ENCODE measurements at places on chromosomes 3 and 15.
A peak's percentile ranks its signal among the peaks of the same experiment; 100 is the strongest.

GRCh38 chr3:166248784-166249183 lies 411.6 kb upstream of the BCHE start:
- DNase-seq: no peak

DNA sequence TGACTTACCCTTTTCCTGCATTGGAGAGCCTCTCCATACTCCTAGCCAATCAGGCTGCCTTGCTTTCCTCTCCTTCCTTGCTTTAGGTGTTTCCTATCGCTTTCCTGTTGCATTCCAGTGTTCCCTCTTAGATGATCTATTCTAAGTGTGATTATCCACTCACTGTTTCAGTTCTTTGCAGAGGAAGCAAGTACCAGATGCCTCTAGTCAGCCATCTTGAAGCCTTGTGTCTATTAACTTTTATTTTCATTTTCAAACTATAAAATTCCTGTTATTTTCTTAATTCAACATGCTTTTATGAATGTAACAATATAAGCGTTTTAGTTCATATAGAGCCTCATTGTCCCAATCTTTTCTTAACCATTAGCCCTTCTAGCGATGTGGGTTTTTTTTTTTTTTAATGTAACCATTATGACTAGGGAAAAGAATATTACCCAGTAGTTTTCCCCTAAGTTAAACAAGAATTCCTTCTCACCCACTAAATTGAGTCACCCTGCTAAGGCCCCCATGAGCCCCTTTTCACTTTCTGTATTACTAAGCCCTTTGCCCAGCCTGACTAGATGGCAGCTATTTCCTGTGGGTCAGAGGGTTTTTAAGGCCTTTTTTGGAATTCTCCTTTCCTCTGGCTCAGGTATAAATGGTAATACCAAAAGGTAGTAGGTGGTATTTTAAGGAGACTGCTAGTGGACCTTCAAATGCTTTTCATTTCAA lies 229.4 kb upstream of the CTNNB1 start:
- no peak for DNase-seq

GRCh38 chr3:144463911-144464310 lies 492.3 kb downstream of the DIPK2A start:
- DNase-seq: peak; percentile 13

DNA sequence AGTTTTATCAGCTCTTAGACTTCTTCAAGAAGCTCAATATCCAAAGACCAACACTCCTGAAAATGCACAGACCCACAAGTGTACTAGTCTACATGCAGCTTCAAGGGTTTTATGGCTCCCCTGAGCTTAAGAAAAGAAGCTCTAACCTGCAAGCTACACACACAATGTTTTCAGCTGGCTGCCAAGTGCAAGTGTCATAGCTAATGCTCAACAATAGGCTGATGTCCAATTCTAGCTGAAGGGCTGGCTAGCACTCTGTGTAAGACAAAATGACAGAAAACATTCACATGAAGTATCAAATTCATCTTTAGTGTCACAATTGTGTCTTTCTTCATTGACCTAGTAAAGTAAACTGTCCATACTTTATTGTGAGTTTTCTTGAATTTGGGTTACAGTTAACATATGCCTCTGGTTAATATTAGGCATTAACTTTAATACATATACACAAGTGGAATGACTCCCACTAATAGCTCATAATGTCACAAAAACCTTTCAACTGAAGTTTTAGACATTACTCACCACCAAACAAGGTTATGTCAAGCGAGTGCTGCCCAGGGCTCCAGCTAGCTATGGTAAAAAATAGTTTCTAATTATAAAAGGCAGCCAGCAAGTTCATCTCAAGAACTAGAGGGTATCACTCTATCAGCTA lies 15.1 kb downstream of the ABI3BP start:
- peak; percentile 73 for DNase-seq

- peak; percentile 10 for DNase-seq
Measured at GRCh38 chr15:100928632-100929280, 9.6 kb downstream of the LRRK1 start.

DNA sequence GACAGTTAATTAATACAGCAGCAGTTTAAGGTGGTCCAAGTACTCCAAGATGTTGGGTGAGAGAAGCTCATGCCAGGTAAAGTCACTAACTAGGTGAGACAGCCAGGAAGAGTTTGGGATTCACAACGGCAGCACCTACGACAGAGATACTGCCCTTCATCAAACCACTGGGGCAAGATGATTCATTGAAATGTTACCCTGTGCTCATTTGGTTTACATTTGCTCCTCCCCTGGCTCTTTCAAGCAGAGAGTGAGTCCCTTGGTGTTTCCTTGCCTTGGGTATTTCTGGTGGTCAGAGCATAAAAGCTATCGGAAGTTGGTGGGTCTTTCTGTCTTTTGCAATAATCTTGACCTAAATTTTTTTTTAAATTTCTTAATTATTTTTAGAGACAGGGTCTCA lies 19.9 kb upstream of the PDE8A start:
- no peak for DNase-seq

- no peak for DNase-seq
Measured at GRCh38 chr3:9595877-9596276, 42.3 kb upstream of the LHFPL4 start.

All from umbilical cord (tissue), 2 donors.